ENCODE measurements at places on chromosomes 2 and 18.

- no peak for DNase-seq
Measured at GRCh38 chr2:217789736-217790181, 213.0 kb downstream of the TNS1 start.

DNA sequence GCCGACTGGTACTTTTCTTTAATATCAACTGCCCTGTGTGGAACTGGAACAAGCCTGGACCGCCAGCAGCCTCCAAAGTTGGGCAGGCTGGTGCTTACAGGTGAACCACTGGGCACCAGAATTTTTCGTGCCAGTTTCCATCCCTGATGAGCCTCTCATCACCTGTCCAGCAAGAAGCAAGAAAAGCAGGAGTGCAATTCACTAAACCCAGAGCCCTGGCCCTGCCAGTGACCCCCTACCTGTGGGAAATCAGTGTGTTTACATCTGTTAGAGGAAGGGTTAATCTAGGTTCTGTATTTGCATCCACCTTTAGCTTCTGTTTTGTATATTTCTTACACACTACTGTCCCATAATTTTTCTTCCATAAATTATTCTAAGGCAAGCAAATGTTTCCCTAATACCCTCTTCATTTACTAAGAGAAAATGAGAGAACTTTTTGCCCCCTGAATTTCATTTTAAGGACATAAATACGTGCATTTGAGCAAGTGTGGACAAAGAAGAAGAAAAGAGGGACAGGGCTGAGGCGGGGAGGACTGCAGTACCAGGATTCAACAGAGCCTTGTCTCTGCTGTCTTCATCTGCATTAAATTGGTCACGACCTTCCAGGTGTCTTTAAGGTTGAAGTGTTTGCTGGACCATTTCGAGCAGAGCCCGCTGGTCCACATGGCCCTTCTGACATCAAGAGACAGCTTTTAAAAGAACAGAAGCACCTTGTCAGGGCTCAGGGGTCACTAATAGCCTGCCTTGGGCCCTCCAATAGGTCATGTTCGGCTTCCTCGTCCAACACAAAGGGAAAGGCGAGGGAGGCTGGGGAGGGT lies 763.1 kb downstream of the BCL11A start:
- no peak for DNase-seq

DNA sequence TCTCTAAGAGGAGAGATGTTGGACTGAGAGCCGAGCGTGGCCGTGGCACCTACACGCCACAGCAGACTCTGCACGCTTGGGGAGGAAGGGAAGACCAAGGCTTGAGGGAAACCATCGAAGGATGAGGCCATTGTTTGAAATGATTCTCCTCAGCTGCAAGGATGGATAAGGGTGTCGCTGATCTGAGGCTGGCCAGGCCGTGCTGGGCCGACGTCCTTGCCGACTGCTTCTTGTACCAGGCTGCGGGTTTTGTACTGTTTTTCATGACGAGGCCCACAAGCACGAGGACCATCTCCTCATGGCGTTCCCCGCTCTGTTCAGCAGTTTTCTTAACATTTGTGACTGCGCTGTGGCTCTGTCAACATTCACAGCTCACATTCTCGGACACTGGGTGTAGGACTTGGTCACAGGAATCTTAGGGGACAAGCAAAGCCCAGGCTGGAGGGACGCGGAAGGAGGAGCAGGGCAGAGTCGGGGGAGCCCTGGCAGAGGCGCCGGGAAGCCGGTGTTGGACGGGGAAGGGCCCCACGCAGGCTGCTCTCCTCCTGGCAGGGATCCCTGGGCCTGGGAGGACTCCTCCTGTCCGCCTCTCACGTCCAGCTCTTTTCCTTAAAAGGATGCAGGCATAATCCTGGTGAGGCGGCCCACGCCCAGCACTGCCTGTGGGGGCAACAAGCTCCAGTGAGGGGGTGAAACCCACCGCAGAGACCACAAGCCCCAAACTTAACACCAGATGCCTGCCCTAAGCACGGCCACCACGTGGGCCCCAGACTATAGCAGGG lies 259.0 kb upstream of the SALL3 start:
- DNase-seq, result no peak

- no peak for DNase-seq
Measured at GRCh38 chr2:23520256-23520655, 135.3 kb downstream of the KLHL29 start.

- no peak for DNase-seq
Measured at GRCh38 chr2:126662621-126663020, 6.7 kb downstream of the GYPC start.

- DNase-seq, result no peak
Measured at GRCh38 chr2:140916410-140916809, 1214.4 kb downstream of the LRP1B start.

DNA sequence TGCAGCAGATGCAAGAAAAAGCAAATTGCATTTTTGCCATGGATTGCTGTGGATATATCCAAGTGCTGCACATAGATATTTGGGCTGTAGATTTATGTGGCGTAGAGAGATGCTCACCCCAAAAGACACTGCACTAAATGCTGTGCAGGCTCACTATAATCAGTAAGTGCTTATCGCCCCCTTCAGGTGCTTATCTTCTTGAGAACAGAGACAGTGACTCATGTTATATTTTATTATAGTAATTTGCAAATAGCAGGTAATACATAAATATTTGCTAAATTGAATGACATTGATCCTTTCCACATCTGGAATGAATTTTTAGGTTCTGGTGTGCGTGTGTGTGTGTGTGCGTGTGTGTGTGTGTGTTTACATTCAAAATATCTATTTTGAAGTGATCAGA lies 36.8 kb upstream of the PLEKHM3 start:
- DNase-seq, result no peak

- no peak for DNase-seq
Measured at GRCh38 chr2:200172521-200172920, 134.0 kb upstream of the SPATS2L start.

- DNase-seq, result no peak
Measured at GRCh38 chr2:109222825-109223471, 93.9 kb downstream of the SH3RF3 start.

DNA sequence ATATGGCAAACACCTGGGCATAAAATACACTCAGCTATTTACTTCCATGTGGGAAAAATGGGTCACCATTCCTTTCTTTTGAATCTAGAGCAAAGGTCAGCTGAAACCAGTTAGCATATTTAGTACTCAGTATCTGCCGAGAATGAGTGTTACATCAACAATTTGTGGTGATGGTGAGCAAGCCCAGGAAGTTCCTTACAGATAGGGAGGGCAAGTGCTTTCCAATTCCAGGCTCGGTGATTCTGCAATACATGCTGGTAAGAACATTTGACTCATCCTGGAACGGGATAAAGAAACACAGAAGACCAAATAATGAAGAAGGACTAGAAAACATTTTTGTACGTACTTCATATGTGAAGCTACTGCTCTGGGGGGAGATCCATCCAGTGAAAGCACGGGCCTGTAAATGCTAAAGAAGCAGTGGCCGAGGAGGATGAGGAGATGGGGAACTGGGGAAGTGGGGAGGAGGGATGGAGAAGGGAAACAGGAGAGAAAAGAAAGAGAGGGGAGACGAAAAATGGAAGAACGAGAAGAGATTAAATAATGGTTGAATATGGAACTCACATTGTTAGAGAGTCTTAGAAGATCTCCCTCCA lies 251.9 kb downstream of the TTC32 start:
- peak; percentile 92 for DNase-seq

GRCh38 chr2:213885485-213885884 lies 525.4 kb upstream of the VWC2L start:
- no peak for DNase-seq

DNA sequence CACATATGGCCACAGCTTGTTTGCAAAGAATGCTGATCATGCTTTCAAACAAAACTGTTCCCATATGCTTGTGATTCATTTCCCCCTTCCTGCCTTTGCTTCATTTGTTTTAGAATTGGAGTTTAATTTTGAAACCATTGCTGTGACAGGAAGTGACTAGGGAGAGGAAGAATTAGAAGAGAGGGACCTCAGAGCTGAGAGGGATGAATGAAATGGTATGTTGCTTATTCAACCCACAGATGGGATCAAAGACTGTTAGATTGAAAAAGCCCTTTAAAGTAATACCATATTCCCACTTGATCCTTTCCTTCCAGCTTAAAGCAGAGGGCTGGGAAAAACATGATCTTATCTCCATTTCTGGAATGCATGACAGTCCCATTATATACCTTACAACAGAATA lies 106.2 kb upstream of the RNF152 start:
- DNase-seq, result peak; percentile 67

GRCh38 chr2:43559391-43560230 lies 36.2 kb downstream of the THADA start:
- DNase-seq, result no peak

GRCh38 chr2:191591025-191591424 lies 86.9 kb upstream of the NABP1 start:
- no peak for DNase-seq

- no peak for DNase-seq
Measured at GRCh38 chr2:172962824-172963223, 112.8 kb upstream of the MAP3K20 start.

DNA sequence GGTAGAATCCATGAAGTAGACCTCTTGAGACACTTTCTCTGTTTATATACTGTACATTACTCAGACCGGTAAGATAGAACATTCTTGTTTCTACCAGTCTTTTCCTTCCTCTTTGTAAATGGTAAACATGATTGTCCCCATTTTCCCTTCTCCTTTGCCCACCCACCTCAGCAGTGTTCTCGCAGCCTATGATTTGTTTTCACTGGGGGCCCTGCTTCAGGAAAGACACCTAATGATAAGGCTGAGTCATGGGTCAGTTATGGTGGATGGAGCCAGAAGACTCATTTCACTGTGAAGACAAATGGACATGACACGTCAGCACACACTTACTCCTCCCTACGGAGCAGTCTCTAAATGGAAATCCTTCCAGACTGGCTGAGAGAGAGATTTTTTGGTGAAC lies 23.7 kb downstream of the CENPO start:
- peak; percentile 73 for DNase-seq

DNA sequence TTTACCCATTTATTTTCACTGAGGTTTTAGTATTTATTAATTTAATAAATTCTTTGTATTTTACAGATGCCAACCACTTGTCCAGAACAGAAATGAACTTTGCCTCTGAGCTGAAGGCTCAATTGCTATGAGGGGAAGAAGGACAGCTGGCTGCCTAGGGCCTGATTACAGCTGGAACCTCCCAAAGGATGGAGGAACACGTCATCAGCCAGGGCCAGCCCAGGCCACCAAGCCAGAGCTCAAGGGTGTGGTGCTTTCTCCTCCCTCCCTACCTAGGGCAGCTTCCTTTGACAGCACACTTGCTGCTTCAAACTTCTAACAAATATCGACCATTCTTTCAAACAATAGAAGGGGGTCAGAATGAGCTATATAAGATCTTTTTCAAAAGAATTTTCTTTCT lies 19.7 kb upstream of the RIOK3 start:
- DNase-seq, result no peak

DNA sequence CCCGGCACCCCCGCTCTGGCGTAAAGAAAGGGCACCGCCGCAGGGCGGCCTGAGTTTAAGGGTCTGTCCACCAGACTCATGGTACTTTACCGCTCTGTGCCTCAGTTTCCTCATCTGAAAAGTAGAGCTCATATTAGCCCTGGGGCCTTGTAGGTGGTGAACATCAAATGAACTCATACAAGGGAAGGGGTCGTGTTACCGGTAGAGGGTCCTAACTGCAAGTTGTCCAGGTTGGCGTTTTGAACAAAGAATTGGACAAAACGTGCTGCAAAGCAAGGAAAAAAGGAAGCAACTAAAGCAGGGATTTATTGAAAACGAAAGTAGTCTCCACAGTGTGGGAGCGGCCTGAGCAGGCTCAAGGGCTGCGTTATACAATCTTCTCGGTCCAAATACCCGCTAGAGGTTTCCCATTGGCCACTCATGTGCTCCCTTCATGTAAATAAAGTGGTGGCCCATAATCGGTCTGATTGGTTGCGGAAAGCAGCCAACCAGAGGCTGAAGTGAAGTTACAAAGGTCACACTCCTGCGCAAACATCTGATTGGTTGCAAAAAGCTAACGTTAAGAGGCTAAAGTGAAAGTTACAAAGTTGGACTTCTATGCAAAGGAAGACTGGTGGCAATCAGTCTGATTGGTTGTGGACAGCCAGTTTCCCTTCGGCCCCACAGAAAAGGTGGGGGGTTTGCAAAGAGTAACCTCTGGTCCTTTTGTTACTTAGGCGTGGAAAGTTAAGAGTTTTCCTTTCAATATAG lies 80.7 kb upstream of the LDLRAD4 start:
- peak; percentile 67 for DNase-seq

GRCh38 chr2:150572194-150572766 lies 84.8 kb upstream of the RND3 start:
- no peak for DNase-seq

DNA sequence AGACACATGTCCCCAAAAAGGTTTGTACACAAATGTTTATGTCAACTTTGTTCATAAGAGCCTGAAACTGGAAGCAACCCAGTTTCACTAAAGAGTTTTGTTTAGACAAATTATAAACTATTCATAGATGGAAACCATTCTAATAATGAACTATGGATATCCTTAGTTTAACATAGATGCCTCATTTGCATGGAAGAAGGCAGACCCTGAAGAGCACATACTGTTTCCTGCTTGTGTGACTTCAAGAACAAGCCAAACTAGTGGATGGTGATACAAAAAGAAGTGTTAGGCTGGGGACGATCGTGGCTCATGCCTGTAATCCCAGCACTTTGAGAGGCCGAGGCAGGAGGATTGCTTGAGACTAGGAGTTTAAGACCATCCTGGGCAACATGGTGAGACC lies 48.1 kb downstream of the ACOXL start:
- no peak for DNase-seq

DNA sequence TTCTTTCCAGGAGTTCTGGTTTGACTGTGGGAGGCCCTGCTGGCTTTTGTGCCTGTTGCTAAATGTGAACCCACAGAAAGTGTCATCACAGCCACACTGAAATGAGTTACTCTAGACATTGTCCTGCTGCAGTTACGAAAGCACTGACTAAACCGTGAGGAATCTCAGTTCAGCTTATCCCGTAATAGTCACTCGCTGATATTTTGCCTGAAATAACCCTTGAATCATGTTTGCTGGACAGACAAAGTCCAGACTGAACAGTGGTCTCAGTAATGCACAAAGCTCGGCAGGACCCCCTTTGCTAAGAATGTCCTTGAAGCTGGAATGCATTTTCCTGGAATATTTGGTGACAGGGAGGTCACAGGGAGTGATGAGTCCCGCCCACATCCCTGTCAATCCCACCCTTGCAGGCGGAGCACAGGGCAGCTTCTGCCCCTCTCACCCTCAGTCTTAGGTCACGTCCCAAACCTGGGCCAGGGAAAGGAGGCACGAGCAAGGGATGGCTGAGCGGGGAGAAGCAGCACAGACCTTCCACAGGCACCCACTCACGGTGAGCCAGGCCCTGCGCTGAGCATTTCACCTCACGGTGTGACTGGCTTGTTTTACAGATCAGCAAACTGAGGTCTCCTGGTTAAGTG lies 53.4 kb downstream of the ADI1 start:
- peak; percentile 92 for DNase-seq

- no peak for DNase-seq
Measured at GRCh38 chr2:111032721-111033429, 87.8 kb upstream of the BCL2L11 start.

DNA sequence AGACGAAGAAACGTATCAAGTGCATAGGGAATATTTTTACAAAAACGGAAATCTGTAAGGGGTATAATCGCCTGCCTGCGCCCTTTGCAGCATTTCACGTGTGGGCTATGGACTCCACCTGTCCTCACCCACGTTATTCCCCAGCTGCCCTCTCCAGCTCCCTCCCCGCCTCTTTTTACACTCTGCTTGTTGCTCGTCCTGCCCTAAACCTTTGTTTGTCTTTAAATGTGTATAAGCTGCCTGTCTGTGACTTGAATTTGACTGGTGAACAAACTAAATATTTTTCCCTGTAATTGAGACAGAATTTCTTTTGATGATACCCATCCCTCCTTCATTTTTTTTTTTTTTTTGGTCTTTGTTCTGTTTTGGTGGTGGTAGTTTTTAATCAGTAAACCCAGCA lies 169.4 kb upstream of the SIX3 start:
- DNase-seq, result no peak
